Activated CD8-positive, alpha-beta T cell treated with anti-CD3 and anti-CD28 coated beads for 36 hours (primary cell): ENCODE measurements at places on chromosomes 7 and 10.
A peak's percentile ranks its signal among the peaks of the same experiment; 100 is the strongest.

GRCh38 chr7:42198974-42199668, 37.9 kb downstream of the GLI3 start:
- DNase-seq = peak; percentile 2
- H3K27me3 ChIP-seq = no peaks in the 10 kb centered on the region

- no peak overlapping the region for H3K4me3 ChIP-seq
- H3K4me1 ChIP-seq = peaks cover 26% of the 10 kb centered on the region
- DNase-seq = peak; percentile 56
- H3K36me3 ChIP-seq = no peaks in the 10 kb centered on the region
- peak overlapping the region; percentile 57 for H3K27ac ChIP-seq
- H3K27me3 ChIP-seq = no peaks in the 10 kb centered on the region
Measured at GRCh38 chr10:132420981-132421846, 24.2 kb downstream of the PWWP2B start.

- DNase-seq = no peak
- H3K27me3 ChIP-seq = no peaks in the 10 kb centered on the region
- H3K36me3 ChIP-seq = no peaks in the 10 kb centered on the region
- H3K27ac ChIP-seq = no peak overlapping the region
- H3K4me3 ChIP-seq = no peak overlapping the region
Measured at GRCh38 chr10:119368991-119369869, 161.9 kb downstream of the GRK5 start.

GRCh38 chr10:104330168-104331110, 7.8 kb downstream of the ITPRIP start:
- peaks cover 28% of the 10 kb centered on the region for H3K36me3 ChIP-seq
- H3K4me1 ChIP-seq = peaks cover 98% of the 10 kb centered on the region
- H3K27ac ChIP-seq = peak overlapping the region; percentile 98

GRCh38 chr10:109958059-109958458, 34.7 kb upstream of the XPNPEP1 start:
- no peak for DNase-seq
- no peak overlapping the region for H3K27ac ChIP-seq
- peaks cover 10% of the 10 kb centered on the region for H3K4me1 ChIP-seq
- no peaks in the 10 kb centered on the region for H3K36me3 ChIP-seq
- no peaks in the 10 kb centered on the region for H3K27me3 ChIP-seq

- H3K27me3 ChIP-seq = no peaks in the 10 kb centered on the region
- no peak overlapping the region for H3K4me3 ChIP-seq
- no peak for DNase-seq
- no peaks in the 10 kb centered on the region for H3K36me3 ChIP-seq
Measured at GRCh38 chr10:92149261-92149660, 141.6 kb downstream of the CPEB3 start.

GRCh38 chr7:90229682-90230081, 15.3 kb upstream of the CFAP69 start:
- H3K4me3 ChIP-seq = no peak overlapping the region
- H3K36me3 ChIP-seq = no peaks in the 10 kb centered on the region
- DNase-seq = no peak
- H3K4me1 ChIP-seq = no peaks in the 10 kb centered on the region
- no peak overlapping the region for H3K27ac ChIP-seq

DNA sequence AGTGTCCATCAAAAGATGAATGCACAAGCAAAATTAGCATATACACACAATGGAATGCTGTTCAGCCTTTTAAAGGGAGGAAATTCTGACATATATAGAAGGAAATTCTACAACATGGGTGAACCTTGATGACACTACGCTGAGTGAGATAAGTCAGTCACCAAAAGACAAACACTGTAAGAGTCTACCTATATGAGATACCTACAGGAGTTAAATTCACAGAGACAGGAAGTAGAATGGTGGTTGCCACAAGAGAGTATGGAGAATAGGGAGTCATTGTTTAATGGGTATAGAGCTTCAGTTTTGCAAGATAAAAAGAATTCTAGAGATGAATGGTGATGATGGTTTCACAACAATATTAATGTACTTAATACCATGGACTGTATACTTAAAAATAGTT, 51.8 kb downstream of the HERC4 start:
- no peak for DNase-seq
- no peak overlapping the region for H3K4me3 ChIP-seq
- no peak overlapping the region for H3K27ac ChIP-seq
- no peaks in the 10 kb centered on the region for H3K27me3 ChIP-seq
- H3K4me1 ChIP-seq = peaks cover 5% of the 10 kb centered on the region

DNA sequence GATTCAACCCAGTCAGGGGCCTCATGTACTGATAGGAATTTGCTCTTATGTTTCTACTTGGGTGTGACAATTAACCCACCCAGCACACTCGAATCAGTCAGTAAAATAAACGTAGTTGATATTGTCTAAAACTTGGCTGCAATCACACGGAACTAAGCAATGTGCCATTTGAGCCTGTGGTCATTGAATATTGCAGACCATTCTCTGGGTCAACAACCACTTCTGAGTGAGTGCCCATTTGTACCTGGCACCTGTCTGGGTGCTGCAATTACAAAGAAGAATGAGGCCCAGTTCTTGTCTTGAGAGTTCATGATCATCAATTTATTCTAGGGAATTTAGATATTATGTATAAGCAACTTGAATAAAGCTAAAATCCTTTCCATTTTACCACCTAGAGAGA, 29.8 kb downstream of the NPY start:
- no peak overlapping the region for H3K4me3 ChIP-seq
- no peak overlapping the region for H3K27ac ChIP-seq
- DNase-seq = no peak

DNA sequence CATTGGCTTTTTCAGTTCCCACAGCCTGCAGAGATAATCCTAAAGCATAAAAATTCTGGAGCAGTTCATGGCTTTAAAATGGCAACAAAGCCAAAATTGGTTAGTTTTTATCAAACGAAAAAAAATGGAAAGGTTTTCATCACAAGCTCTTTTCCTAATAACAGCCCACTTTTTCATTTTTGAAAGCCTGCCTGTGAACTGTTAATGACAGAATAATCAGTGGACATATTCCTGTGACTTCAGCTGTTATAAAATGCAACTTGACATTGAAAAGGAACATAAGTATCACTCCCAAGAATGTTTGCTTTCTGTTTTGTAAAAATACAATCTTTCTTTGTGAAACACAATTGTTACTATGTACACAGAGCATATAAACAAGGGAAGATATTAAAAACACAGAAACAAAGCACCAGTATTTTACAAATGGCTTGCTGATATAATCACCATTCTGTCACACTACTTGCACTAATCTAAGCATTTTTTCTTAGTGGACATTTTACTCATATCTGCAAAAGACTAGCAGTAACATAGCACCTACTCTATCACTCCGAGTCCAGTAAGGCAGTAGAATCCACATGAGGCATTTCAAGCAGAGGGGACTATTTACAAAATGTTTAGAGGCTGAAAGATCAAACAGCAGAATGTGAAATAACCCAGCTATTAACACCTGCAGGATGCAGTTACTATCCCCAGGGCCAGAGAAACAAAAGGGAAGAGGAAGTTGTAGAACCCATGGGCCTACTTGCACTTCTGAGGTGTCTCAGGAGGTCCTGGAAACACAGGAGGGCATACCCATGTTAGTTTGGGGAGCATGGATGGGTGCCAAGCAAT, 26.4 kb downstream of the MACC1 start:
- no peak for DNase-seq
- H3K27me3 ChIP-seq = no peaks in the 10 kb centered on the region
- H3K36me3 ChIP-seq = peaks cover 2% of the 10 kb centered on the region
- H3K27ac ChIP-seq = no peak overlapping the region
- no peak overlapping the region for H3K4me3 ChIP-seq
- no peaks in the 10 kb centered on the region for H3K4me1 ChIP-seq

- no peaks in the 10 kb centered on the region for H3K4me1 ChIP-seq
- no peak overlapping the region for H3K4me3 ChIP-seq
- H3K27me3 ChIP-seq = peaks cover 5% of the 10 kb centered on the region
- no peaks in the 10 kb centered on the region for H3K36me3 ChIP-seq
Measured at GRCh38 chr7:96100737-96101136, 221.2 kb downstream of the SLC25A13 start.

GRCh38 chr7:124813994-124814798, 48.6 kb upstream of the GPR37 start:
- peaks cover 9% of the 10 kb centered on the region for H3K27me3 ChIP-seq
- no peak overlapping the region for H3K4me3 ChIP-seq
- H3K27ac ChIP-seq = no peak overlapping the region
- no peaks in the 10 kb centered on the region for H3K4me1 ChIP-seq
- DNase-seq = no peak

DNA sequence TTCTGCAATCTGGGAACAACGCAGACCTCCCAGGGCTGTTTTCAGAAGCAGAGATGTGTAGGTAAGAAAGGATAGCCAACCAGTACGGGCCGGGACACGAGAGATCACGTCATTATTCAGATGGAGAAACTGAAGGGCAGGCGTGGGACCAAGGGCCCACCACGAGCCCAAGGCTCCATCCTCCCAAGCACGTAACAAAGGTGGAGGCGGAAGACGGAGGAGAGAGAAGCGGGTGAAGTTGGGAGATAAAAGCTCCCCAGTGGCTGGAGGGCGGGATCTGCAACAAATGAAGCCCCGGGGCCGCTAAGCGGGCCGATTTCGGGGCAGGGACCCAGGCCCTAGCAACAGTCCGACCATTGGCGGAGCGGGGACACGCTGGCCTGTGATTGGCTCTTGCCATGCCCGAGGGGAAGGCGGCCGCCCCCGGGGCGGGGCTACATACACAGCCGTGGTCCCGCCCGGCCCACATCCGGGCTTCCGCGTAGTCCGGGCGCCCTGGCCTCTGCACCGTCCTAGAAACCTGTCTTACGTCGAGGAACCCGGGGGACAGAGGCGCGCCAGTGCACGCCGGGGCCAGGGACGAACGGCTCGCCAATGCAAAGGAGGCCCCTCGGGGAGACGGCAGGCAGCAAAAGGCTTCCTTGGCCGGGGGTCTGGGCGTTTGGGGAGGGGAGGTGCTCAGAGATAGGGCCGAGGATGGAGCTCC, 15.5 kb downstream of the HSPB1 start:
- peak overlapping the region; percentile 81 for H3K4me3 ChIP-seq
- peak; percentile 98 for DNase-seq
- H3K27me3 ChIP-seq = no peaks in the 10 kb centered on the region
- H3K36me3 ChIP-seq = peaks cover 7% of the 10 kb centered on the region
- H3K4me1 ChIP-seq = peaks cover 26% of the 10 kb centered on the region

DNA sequence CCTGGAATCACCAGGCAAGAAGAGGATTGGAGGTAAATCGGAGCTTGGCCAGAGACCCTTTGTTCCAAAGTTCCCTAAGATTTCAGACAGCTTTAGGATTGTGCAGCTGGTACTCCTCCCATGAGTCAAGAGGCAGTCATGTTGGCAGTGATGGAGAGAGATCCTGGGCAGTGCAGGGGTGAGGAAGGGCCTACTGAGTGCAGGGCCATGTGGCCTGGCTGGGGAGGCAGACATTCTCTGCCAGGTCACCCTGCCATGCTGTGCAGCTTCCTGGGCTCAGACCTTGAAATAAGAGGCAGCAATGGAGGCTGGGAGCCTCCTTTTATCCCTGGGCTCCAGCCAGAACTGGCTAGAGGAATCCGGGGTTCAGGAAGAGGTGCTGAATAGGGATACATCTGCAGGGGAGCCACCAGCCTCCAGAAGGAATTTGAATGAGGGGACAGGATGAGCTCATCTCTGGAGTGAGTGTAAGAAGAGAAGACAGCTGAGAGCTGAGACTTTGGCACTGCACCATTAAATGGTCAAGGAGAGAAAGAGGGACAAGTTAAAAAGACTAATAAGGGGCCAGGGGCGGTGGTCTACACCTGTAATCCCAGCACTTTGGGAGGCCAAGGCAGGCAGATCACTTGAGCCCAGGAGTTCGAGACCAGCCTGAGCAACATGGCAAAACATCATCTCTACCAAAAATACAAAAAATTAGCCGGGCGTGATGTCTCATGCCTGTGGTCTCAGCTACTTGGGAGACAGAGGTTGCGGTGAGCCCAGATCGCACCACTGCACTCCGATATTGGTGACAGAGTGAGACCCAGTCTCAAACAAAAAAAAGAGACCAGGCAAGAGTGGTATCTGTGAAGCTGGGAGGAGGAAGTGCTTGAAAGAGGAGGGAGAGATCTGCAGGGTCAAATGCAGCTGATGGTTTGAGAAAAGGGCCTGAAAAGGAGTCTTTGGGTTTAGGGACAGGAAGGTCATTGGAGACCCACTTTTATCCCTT, 12.0 kb downstream of the SFTPD start:
- no peak overlapping the region for H3K27ac ChIP-seq
- peaks cover 8% of the 10 kb centered on the region for H3K27me3 ChIP-seq
- no peak overlapping the region for H3K4me3 ChIP-seq
- no peaks in the 10 kb centered on the region for H3K36me3 ChIP-seq
- DNase-seq = no peak

GRCh38 chr10:117166418-117167345, 28.6 kb upstream of the VAX1 start:
- peak; percentile 24 for DNase-seq
- peaks cover 78% of the 10 kb centered on the region for H3K27me3 ChIP-seq
- H3K36me3 ChIP-seq = no peaks in the 10 kb centered on the region
- no peak overlapping the region for H3K27ac ChIP-seq
- H3K4me3 ChIP-seq = no peak overlapping the region

DNA sequence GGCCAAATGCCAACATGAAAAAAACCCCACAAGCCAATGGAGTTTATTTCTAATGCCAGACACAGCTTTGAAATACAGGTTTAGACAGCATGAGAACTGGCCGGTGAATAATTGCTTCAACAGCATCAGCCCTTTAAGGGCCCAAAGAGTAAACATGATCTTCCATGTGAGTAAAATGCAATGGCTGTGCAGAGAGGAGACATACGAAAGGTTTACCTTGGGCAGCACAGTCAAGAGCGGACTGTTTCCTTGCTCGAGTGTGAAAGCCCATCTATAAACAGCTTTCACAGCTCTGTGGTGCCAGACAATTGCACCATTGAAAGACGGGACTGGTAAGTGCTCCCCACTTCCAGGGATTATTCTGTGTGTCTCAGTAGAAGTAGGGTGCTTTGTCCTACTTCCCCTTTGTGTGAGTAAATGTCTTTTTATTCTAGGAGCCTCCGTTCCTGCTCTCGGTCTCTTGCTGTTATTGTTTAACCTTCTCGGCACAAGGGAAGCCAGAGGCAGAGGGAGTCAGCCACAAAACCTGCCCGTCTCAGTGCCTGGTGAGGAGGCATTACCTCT, 77.8 kb upstream of the KAT6B start:
- no peak overlapping the region for H3K4me3 ChIP-seq
- no peak for DNase-seq
- H3K4me1 ChIP-seq = peaks cover 11% of the 10 kb centered on the region
- no peaks in the 10 kb centered on the region for H3K27me3 ChIP-seq

- no peaks in the 10 kb centered on the region for H3K4me1 ChIP-seq
- H3K4me3 ChIP-seq = no peak overlapping the region
- no peak overlapping the region for H3K27ac ChIP-seq
- H3K36me3 ChIP-seq = no peaks in the 10 kb centered on the region
- H3K27me3 ChIP-seq = no peaks in the 10 kb centered on the region
- no peak for DNase-seq
Measured at GRCh38 chr10:18351421-18351820, 211.2 kb downstream of the CACNB2 start.

DNA sequence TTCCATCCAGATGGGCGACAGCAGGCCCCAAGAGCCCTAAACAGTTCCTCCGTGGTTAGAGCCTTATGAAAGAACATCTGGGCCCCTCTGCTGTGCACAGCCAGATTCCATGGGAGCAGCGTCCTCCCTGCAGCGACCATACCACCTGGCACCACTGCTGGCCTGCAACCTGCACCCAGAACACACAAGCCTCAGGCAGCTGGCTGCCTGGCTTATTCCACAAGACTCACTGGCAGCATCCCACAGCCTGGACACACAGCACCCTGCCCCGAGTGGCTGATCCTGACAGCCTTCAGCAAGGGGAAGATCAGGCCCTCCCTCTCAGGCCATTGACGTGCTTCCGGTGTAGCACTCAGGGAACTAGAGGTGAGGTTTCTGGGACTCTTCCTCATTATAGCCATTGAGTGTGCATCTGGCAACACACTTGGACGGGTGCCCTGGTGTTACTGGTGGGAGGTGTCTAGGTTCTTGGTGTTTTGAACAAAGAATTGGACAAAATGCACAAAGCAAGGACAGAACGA, 33.7 kb upstream of the ERCC6 start:
- H3K27me3 ChIP-seq = peaks cover 22% of the 10 kb centered on the region
- no peaks in the 10 kb centered on the region for H3K36me3 ChIP-seq
- H3K4me3 ChIP-seq = no peak overlapping the region
- H3K27ac ChIP-seq = no peak overlapping the region
